ENCODE measurements at places on chromosomes 12 and 14.

- DNase-seq, result no peak
These were observed 26.6 kb upstream of the KLRB1 start for GRCh38 chr12:9634177-9634803.

GRCh38 chr12:30816742-30817465, 62.2 kb upstream of the CAPRIN2 start:
- DNase-seq, result no peak

DNA sequence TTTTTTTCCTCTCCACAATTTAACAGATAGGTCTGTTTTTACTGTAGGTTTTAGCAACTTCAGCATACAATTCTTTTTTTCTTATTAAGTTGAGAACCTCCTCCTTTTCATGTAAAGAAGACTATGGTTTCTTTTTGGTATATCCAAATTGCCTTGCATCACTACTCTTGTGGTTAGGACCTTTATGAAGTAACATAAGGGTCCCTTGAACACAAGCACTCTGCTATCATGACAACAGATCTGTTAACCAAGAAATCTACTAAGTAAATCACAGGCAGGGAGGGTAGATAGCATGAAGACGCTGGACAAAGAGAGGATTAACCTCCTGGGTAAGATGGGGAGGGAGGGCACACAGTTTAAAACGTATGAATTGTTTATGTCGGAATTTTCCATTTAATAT, 380.6 kb downstream of the CCDC91 start:
- DNase-seq, result no peak

DNA sequence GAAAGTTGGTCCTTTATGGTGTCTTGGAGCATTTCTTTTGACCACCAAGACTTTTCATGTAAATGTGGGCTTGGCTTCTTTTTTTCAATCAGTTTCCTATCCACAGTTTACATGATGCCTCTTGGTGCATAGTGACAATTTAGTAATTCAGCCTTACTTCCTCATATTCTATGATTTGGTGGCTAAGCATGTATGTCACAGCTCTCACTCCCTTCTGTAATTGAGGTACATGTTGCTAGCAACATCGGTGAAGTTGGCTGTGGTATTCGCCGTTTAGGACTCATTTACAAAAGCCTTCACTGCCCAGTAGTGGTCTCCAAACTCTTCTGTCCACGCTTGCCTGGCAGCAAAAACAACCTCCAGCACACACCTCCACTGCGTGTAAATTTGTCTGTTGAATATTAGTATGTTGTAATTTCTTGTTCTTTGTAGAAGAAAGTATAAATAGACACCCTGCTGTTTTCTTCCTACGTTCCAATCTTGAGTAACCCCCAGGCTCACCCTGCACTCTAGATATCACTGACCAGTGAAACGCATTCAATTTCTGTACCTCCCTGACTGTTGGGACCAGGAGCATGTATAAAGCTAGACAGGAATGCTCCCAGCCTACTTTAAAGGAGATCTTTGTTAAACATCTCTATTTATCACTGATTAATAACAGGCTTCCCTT, 90.4 kb downstream of the PPP2R5C start:
- no peak for DNase-seq

- no peak for DNase-seq
These were observed 82.7 kb downstream of the FUT8 start for GRCh38 chr14:65495196-65495595.

GRCh38 chr12:51209259-51209658, 8.6 kb downstream of the POU6F1 start:
- no peak for DNase-seq

- DNase-seq, result no peak
These were observed 143.9 kb upstream of the NOVA1 start for GRCh38 chr14:26741711-26742212.

- peak; percentile 40 for DNase-seq
These were observed 19.8 kb downstream of the VASH1 start for GRCh38 chr14:76780875-76781647.

- no peak for DNase-seq
These were observed 167.4 kb upstream of the RGS6 start for GRCh38 chr14:71764701-71765382.

GRCh38 chr12:121812320-121812871, 8.6 kb downstream of the SETD1B start:
- DNase-seq, result peak; percentile 79
